ENCODE measurements at places on chromosomes 2 and 18.

DNA sequence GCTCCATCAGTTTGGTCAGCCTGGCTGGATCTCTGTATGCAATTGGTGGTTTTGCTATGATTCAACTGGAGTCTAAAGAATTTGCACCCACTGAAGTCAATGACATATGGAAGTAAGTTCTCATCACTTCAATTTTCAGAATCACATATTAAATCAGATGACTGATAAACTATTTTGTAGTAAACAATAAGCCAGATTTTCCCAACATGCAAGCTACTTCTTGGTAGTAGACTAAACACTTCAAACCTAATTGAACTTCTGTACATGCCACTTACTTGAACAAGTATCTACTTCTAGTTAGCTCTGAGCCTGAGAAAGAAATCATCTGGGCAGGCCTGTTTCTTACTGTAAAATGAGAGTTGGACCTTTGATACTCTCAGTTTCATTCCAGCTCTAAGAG lies 11.4 kb downstream of the KLHL41 start:
- no peak for DNase-seq

DNA sequence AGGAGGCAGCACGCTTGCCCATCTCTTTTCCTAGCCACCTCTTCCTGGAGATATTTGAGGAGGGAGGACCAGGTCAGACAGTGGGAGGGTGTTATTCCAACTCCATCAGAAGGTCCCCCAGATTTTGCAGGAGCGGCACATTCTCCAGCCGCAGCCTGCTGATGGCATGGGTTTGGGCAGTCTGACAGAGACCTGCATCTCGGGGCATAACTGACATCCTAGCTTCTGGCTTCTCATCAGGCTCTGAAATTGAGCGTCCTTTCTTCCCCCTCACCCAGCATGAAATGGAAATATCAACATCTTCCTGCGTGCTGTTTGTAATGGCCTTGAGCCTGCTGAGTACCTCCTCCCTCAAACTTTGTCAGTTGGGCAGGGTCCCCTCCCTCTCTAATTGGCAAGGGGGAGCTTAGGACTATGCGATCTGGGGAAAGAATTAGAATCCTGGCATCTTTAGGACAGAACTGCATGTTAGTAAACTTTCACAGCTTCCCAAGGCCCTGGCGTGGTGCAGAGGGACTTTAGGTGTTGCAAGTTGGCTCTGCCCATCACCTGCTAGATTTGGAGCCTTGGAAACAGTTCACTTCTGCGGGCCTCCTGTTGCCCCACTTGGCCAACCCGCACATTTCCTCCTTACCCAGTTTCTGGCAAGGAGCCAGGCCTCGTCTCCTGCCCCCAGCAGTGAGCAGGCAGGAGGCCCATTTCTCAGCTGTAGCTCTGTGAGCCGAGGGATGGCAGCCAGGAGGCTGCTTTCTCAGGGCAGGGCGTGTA lies 2.2 kb downstream of the ITM2C start:
- no peak for DNase-seq

GRCh38 chr18:59063912-59064311 lies 75.8 kb upstream of the SEC11C start:
- DNase-seq = no peak

DNA sequence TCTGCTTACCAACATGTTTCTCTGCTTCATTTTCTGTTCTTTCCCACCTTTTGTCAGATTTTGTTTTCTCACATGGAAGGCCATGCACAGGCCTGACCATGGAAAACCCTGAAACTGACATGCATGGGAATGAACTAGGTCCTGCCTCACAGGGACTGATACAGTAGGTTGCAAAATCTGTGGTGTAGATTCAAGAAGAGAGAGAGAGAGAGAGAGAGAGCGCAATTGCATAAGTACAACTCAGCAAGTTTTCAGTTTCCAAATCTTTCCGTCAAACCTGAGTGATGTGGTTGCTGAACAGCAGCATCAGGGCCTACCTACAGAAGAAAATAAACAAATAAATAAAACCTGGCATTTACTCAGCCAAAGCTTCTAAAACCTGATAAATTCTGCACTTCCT lies 87.5 kb upstream of the RNF152 start:
- no peak for DNase-seq

DNA sequence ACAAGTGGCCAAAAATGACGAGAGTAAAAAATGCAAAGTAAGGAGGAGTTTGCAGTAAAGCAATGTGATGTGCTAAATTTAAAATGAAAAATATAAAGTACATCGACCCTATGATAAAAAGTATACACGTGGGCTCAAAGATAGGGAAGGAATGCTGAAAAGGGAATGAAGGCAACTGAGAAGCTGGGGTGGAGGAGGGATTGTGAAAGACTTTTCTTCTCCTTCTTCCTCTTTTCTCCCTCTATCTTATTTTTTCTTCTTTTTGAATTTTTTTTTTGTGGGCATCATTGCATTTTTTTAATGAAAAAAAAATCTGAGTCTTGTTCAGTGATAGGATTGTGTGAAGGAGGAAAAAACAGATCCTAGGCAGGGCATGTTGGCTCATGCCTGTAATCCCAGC lies 57.6 kb upstream of the STK17B start:
- no peak for DNase-seq

GRCh38 chr2:164826293-164827243 lies 15.1 kb downstream of the COBLL1 start:
- DNase-seq = no peak

DNA sequence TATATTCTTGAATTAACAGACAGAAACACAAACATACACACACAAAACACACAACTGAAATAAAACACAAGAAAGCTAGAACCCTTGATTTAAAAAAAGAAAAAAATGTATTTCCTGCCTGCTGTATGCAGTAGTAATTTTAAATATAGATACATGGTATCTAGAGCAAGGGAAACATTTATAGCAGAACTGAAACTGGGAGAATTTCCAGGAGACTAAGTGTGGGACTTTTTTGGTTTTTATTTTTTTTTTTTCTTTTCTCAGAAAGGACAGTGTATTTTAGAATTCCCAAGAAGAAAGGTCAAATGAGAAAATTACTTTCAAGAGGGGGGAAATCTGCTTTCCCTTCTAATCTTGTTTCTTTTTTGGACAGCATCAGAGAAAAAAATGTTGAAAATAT lies 558.9 kb upstream of the PKDCC start:
- no peak for DNase-seq
